ENCODE measurements at places on chromosomes 12 and 14. TPM values are rescaled to one million over a fixed set of nuclear protein-coding genes. Genes with fewer than 3 reads are reported as not detected.

The CPNE8 gene
- total RNA-seq, result 36.2 TPM

The MBD6 gene
- 6.3 TPM for total RNA-seq

The TCTN2 gene
- 22.8 TPM for total RNA-seq

The TMCC3 gene
- total RNA-seq, result 14.2 TPM

The AHNAK2 gene
- 10.6 TPM for total RNA-seq

The HOXC4 gene
- total RNA-seq, result not detected

The TMEM253 gene
- not detected for total RNA-seq

The OR6C3 gene
- total RNA-seq, result not detected

The RGS6 gene
- 15.0 TPM for total RNA-seq

The KRT3 gene
- not detected for total RNA-seq

The P3H3 gene
- 25.0 TPM for total RNA-seq

The ACOT4 gene
- 0.45 TPM for total RNA-seq

The SLCO1C1 gene
- total RNA-seq, result 13.6 TPM

The MYH7 gene
- 2.2 TPM for total RNA-seq

The RNASE3 gene
- total RNA-seq, result not detected

The KIF26A gene
- total RNA-seq, result 4.5 TPM

The CDKN3 gene
- total RNA-seq, result 11.3 TPM

The CCDC175 gene
- total RNA-seq, result 14.2 TPM

The IAPP gene
- not detected for total RNA-seq

The ORAI1 gene
- 4.0 TPM for total RNA-seq

The WBP11 gene
- total RNA-seq, result 26.2 TPM

The DCAF4 gene
- 10.2 TPM for total RNA-seq

The GLIPR1L1 gene
- total RNA-seq, result not detected

The ISM2 gene
- 0.45 TPM for total RNA-seq

The LRRC23 gene
- total RNA-seq, result 12.8 TPM

The SAMD4A gene
- 15.7 TPM for total RNA-seq

The SYNDIG1L gene
- 0.73 TPM for total RNA-seq

The AQP2 gene
- total RNA-seq, result not detected

The PROX2 gene
- total RNA-seq, result not detected

The FAM216A gene
- 19.8 TPM for total RNA-seq

The OR6C2 gene
- not detected for total RNA-seq

The EIF2B1 gene
- 27.5 TPM for total RNA-seq

The TMTC1 gene
- 13.9 TPM for total RNA-seq

The OR4E2 gene
- total RNA-seq, result not detected

The CLEC6A gene
- not detected for total RNA-seq

The MIP gene
- not detected for total RNA-seq

The NANOG gene
- total RNA-seq, result 0.27 TPM

The WIF1 gene
- 0.45 TPM for total RNA-seq

The HOXC5 gene
- not detected for total RNA-seq

The CRIP1 gene
- 0.73 TPM for total RNA-seq

The RIMBP2 gene
- total RNA-seq, result 14.5 TPM

The ZC2HC1C gene
- total RNA-seq, result 1.1 TPM

The JDP2 gene
- total RNA-seq, result 6.4 TPM

The OR4K15 gene
- not detected for total RNA-seq

The SYNE3 gene
- 3.0 TPM for total RNA-seq

The CDKN1B gene
- total RNA-seq, result 64.6 TPM

The RNU4-1 gene
- under 0.01 TPM for total RNA-seq

The SRRM4 gene
- 11.8 TPM for total RNA-seq

The UNC79 gene
- total RNA-seq, result 50.0 TPM

The PPP1R3E gene
- 11.3 TPM for total RNA-seq

The EFS gene
- total RNA-seq, result 19.8 TPM

The STAC3 gene
- 0.54 TPM for total RNA-seq

The SERPINA10 gene
- not detected for total RNA-seq

The GYS2 gene
- total RNA-seq, result not detected

The TC2N gene
- total RNA-seq, result 12.3 TPM

The SPATA7 gene
- total RNA-seq, result 71.0 TPM

Measured in cerebellum (tissue), 4 donors.